ENCODE measurements at places on chromosomes 2 and 18.

GRCh38 chr2:213152065-213152794, 818 bp upstream of the IKZF2 start:
- DNase-seq, result no peak

- DNase-seq, result no peak
These were observed 436.6 kb upstream of the NRP2 start for GRCh38 chr2:205245652-205246051.

DNA sequence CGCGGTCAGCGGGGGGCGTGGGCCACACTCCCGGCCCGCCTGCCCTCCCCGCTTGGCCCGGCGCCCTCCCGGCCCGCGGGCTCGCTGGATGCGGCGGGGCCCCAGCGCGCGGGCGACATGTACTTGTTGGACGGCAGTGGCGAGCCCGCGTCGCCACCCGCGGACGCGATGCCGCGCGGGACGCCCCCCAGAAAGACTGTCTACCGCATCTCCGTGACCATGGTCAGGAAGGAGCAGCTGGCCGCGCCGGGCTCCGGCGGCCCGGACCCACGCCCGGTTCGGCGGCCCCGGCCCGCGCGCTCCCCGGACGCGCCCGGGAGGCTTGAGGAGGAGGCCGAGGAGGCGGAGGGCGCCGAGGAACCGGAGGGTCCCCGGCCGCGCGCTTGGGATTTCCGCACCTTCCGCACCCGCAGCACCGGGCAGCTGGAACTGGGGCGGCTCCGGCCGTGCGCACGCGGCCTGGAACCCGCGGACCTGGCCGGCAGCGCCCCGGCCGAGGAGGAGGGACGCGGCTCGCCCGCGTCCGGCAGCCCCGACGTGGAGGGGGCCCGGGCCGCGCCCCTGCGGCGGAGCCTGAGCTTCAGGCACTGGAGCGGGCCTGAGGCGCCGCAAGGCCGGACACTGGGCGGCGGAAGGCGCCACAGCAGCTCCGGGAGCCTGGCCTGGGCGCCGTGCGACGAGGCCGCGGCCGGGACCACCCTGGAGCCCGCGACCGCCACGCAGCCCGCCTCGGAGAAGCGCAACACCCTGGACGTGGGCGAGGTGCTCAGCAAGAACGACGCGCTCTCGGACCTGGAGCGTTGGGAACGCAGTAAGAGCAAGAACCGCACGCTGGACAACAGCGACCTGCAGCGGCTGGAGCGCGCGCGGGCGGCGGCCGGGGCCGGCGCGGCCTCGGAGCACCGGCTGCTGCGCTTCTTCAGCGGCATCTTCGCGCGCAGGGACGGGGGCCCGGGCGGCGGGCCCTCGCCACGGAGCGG, 176.4 kb downstream of the AGAP1 start:
- DNase-seq, result peak; percentile 77

DNA sequence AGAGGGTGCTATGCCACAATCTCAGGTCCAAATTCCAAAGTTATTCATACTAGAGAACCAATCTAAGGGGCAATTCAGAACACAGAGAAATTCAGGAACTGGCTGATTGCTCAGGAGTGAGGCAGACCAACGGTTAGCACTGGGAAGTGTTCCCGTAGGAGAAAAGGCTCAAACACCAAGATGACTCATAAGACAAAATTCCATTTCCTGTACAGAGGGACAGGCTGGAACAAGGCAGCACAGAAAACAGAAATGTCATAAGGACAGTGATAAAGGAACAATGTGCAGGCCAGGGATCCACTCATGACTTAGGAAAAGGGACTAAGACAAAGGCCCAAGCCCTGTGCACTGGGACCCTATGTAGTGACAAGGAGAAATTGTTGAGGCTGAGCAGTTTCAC, 54.2 kb downstream of the PDE1A start:
- no peak for DNase-seq

DNA sequence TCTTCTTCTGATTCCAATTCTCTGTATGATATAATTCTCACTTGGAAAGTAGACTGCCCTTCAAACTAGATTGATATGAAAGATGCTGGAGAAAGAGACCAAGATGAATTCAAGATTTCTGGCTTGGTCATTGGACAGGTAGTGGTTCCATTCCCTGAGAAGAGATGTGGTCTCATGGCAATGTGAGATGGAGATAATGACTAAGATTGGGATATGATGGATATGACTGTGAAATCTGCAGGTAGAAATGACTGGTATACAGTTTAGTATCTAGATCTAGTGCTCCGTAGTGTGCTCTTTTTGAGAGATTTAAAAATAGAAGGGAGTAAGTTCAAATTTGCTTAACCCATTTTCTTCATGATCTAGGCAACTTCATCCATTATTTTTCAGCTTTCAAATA, 425.4 kb upstream of the TRIB2 start:
- no peak for DNase-seq

GRCh38 chr18:23853448-23854195, 160.9 kb upstream of the TTC39C start:
- no peak for DNase-seq

DNA sequence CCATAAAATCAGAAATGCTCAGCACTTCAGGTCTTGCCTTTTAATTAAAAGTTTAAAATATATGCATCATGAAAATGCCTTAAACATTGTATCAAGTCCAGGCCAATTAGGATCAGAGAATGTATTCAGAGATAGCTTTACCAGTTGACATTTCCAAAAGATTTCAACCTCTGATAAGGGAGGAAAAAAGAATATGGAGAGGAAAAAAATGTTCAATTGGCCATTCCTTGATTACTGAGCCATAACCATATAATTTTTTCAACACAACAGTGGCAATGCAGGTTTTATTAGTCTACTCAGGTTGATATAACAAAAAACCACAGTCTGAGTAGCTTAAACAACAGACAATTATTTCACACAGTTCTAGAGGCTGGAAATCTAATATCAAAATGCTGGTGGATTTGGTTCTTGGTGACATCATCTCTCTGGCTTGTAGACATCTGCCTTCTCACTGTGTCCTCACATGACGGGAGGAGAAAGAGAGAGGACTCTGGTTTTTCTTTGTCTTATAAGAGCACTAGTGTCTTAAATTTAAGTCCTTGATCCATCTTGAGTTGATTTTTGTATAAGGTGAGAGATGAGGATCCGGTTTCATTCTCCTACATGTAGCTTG, 111.9 kb downstream of the IRS1 start:
- no peak for DNase-seq

- no peak for DNase-seq
These were observed 24.2 kb downstream of the TMEM18 start for GRCh38 chr2:652881-653480.

DNA sequence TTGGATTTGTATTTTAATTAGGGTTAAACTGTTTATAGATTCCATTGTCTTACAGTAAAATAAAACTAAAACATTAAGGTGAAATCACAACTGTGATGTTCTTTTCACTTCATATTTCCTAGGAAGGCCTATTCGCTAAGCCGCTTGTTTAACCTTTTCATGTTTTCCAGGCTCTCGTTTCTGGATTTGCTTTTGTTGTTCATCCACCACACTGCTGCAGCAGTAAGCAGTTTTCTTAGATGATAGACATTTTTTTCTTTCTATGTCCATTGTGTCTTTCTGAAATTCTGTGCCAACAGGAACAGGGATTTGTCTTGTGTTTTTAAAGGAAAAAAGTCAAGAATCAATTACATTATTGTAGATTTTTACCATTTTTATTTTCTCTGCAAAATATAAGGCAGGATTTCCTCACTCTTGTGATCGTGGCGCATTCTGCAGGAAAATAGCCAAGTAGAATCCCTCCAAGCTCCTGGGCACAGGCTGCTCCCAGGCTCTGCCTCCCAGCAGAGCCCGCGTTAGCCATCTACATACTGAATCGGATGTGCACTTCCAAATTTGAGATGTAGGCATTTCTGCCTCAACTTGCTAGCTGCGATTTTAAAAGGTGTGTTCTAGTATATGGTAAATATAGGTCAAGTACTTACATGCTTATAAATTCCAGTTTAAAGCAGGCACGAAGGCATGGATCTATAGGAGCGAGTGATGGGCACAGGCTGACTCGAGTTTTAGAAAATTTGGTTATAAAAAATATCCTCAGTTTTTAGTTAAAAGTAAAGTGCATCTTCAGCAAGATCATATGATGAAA, 10.2 kb downstream of the TSHZ1 start:
- no peak for DNase-seq

All from left lung (tissue), 14 donors.